ENCODE measurements at places on chromosomes 11 and 22.
A peak's percentile ranks its signal among the peaks of the same experiment; 100 is the strongest.

GRCh38 chr11:99814021-99814420 lies 793.3 kb downstream of the CNTN5 start:
- DNase-seq: no peak

- DNase-seq: no peak
Measured at GRCh38 chr11:122309262-122309925, 193.4 kb upstream of the BLID start.

DNA sequence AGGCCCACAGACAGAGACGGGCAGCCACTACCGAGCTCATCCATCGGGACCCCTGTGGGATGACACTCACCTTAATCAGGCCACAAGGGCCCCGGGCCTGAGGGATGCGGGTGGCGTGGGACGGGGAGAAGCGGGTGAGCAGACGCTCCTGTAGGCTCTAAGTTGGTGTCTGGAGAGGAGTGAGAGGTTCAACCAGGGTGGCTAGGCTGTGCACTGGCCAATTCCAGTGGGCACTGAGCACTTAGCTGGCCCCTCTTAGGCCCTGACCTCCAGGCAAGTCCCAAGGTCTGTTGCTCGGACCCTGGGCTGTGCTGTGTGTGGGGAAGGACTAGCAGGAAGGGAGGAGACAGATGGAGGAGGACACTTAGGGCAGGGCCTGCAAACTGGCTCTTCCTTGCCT lies 139.3 kb downstream of the ST3GAL4 start:
- DNase-seq: no peak

DNA sequence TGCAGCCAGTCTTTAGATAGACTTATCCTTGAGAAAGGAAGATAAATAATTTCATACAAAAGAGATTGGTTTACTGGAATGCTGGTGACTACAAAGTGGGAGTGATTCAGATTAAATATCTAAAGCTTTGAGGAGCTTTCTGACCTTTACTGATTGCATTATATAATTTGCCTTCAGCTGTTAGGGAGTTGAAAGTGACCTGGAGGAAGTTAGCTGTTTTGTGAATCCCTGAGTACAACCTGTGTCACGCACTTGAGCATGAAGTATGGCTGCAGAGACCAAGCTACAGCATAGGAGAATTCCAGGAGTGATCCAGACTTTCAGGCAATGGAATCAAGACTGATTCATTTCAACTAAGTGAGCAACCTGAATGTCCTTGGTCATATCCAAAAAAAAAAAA lies 1848.3 kb upstream of the RAG2 start:
- no peak for DNase-seq

DNA sequence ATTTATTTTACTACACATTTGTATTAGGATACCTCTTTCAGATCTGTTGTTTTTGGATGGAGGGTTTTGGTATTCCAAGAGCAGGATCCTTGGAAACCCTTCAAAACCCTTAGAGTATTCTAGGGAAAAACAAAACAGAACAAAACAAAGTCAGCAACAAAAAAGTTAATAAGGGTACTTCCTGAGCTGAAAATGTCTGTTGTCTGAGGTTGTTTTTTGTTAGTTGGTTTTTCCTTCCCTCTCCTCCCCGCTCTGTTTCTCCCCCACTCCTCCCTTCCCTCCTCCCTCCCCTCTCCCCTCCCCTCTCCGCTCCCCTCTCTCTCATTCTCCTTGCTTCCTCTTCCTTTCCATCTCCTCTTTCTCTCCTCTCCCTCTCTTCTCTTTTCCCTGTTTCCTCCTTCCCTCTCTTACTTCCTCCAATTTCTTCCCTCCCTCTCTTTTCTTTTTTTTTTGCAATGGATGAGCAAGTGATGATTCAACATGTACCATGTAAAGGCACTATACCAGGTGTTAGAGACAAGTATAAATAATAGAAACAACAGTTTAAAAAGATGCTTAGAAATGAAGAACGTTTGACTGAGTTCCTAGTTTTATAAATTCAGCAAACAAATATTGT lies 160.6 kb downstream of the TMEM135 start:
- DNase-seq: no peak

- DNase-seq: peak; percentile 72
Measured at GRCh38 chr22:39242595-39243438, 2.0 kb downstream of the PDGFB start.

DNA sequence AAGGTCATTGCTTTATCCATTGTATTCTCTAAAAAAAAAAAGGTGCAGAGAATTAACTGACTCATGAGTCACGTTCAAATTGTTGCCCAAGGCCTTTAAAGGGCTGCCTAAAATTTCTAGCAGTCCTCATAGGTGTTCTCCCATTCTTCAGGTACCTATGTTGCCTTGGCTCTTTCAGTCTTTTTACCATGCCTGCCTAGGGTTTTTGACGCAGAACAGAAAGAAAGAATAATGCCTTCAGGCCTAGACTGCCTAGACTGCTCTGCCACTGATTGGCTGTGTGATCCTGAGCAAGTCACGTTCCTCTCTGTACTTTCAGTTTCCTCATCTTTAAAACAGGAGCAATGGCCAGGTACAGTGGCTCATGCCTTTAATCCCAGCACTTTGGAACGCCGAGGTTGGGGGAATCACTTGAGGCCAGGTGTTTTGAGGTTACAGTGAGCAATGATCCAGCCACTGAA lies 21.5 kb downstream of the CTSC start:
- DNase-seq: no peak

DNA sequence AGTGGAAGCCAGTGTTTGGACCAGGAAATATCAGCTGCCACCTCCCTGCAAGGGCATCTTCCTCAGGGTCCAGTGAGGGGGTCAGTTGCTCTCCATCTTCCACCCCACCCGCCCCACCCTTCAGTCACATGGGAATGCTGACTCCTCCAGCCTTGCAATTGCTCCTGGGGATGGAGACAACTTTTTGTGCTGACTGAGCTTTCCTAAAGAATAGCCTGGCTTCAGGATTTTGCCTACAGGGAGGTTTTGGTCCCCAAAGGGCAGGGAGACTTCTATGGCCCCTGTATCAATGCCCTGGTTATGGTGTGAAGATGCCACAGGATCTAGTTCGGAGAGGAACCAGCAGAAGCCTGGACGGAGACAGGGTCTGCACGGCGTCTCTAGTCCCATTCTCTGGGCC lies 124.0 kb upstream of the LMO1 start:
- DNase-seq: peak; percentile 10

DNA sequence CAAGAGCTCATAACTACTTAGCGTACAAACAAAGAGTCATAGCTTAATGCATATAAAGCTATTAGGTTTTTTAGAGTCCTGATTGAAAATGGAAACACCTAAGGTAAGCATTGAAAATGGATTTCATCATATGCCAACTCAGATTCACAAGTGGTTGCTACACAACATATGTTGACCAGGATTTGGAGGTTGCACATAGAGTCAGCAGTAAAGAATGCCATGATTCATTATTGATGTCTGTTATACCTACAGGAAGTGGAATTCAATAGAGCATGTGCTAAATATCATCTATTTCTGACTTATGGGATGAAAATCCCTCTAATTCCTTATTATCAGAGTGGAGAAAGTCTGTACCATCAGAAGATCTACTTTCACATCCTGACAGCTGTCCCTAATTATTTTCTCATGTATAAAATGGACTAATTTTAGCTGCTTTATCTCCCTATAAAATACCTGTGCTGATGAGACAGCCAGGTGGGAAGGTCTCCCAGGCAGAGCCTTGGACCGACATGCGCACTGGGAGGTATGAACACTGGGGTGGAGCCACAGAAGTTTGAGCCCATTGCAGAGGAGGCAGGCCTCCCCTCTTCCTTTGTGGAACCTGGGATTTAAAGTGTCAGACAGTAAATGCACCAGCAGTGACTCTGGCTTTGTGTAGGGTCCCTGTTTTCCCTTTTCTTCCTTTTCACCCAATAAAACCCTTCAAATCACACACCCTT lies 204.2 kb downstream of the AASDHPPT start:
- DNase-seq: no peak

GRCh38 chr22:30556388-30556787 lies 9.8 kb upstream of the SEC14L6 start:
- DNase-seq: no peak

- no peak for DNase-seq
Measured at GRCh38 chr11:92101920-92102319, 122.7 kb upstream of the FAT3 start.

DNA sequence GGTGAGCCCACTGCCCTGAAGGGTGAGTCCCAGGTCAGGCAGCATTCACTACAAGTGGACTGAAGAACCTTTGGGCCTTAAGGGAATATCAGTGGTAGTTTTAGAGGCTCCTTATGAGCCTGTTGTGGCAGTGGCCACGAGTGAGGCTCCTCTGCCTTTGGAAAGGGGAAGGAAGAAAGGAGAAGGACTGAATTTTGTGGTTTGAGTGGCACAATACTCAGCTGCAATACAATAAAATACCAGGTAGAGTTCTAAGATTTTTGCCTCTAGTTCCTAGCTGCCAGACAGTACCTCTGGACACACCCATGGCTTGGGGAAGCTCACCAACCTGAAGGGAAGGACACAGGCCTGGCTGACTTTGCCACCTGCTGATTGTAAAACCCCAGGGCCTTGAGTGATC lies 260.9 kb downstream of the DYNC2H1 start:
- no peak for DNase-seq

DNA sequence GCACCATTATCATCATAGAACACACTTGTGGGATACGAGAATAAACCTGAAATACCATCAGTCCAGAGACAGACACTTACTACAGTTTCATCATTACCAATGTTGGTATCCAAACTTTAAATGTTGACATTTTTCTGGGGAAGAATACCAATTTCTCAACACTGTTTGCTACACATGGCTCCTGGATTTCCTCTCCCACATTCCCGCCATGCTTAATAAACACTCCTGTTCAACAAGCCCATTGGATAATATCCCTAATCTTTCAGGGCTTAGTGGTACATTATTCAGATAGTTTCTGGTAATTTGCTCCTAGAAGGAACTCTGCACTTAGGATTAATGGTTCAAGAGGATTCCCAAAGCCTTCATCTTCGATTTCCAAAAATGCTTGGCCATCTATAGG lies 48.2 kb downstream of the CSF2RB start:
- DNase-seq: no peak

DNA sequence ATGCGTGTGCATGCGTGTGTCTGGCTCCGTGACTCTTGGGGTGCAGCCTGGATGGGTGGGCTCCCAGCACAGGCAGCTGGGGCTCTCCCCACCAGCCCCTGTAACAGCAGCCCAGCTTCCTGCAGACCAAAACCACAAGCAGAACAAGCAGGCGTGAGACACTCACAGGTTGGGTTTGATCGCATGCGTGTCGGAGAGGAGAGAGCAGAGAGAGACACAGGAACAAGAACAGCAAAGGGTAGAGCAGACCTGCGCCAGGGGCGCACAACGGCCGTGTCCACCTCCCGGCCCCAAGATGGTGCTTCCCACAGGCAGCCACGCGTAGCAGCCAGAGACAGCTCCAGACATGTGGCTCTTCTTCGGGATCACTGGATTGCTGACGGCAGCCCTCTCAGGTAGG lies at the start of gene CD6:
CD6 (plus strand) TSS at position 161 of the 400 bp plus-strand sequence; CDS start at position 347, 186 bp downstream.
- DNase-seq: peak; percentile 91

DNA sequence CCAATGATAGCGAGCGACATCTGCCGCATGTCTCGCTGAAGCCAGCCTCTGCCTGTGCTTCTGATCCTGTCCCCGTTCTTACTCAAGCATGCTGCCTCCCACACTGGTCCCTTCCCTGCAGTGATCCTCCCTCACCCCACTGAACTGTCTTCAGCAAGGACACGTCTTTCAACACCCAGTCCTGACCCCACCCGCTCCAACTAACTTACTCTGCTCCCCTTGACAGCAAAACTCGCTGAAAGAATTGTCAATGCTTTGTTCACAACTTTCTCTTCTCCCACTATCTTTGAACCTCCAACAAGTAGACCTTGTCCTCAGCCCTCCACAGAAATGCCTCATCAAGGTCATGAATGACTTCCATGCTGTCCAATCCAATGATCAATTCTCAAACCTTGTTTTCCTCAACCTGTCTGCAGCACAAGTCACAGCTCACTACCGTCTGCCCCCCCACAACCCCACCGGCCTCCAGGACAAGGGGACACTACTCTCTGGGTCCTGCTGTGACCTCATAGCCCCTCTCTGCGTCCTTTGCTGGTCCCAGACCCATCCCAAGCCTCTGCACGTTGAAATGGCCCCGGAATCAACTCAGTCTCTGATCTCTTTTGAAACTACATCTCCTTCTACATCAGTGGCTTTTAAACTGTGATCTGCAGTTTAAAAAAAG lies 108.0 kb downstream of the MICAL3 start:
- DNase-seq: no peak

- DNase-seq: no peak
Measured at GRCh38 chr11:120441592-120441991, 70.0 kb upstream of the GRIK4 start.

DNA sequence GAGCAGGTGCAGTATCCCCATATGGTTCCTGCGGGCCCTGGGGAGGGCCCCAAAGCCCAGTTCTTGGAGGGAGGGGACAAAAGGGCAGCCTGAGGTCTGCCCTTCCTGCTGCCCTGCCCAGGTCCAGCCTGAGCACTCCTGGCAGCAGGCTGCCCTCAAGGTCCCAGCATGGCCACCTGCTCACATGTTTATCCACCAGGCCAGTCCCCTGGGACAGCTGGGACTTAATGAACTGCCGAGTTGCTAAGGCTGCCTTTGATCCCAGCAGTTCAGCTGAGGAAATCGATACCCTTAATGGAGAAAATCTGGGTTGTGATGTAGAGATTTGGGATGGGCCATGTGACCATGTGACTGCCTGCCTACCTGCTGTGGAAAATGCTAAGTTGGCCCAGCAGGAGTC lies 146.2 kb downstream of the TRIM29 start:
- DNase-seq: no peak

DNA sequence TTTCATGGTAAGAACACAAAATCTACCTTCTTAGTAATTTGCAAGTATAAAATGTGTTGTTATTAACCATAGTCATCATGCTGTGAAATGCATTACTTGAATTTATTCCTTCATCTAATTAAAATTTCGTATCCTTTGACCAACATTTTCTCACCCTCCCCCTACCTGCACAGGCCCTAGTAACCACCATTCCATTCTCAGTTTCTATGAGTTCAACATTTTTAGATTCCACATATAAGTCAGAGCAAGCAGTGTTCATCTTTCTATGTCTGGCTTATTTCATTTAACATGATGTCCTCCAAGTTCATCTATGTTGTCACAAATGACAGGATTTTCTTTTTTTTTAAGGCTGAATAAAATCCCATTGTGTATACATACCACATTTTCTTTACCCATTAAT lies 43.5 kb upstream of the CCDC179 start:
- DNase-seq: no peak

GRCh38 chr11:114295676-114296604 lies at the start of gene NNMT:
Gene NNMT, plus strand, starts transcription at chr11:114296399. Its CDS starts 158 bp downstream, at chr11:114296557.
- DNase-seq: no peak
